Airway epithelial cell (primary cell): ENCODE measurements at places on chromosomes 13 and 19. TPM values are rescaled to one million over a fixed set of nuclear protein-coding genes. Genes with fewer than 3 reads are reported as not detected.

NLRP11 gene
- not detected in 2 replicates for total RNA-seq

AP1M2 gene
- 87.2 and 108 TPM in 2 replicates for total RNA-seq

KCNK6 gene
- 22.0 and 29.0 TPM in 2 replicates for total RNA-seq

PRX gene
- 1.4 and 1.6 TPM in 2 replicates for total RNA-seq

DLEU7 gene
- not detected in 2 replicates for total RNA-seq

EPSTI1 gene
- 0.98 and 1.1 TPM in 2 replicates for total RNA-seq

RFPL4AL1 gene
- not detected in 2 replicates for total RNA-seq

TJP3 gene
- total RNA-seq: 7.5 and 10.6 TPM in 2 replicates

PSG1 gene
- not detected in 2 replicates for total RNA-seq

KPTN gene
- 3.6 and 6.8 TPM in 2 replicates for total RNA-seq

FGF21 gene
- not detected in 2 replicates for total RNA-seq
